ENCODE measurements at places on chromosomes 7 and 10.

DNA sequence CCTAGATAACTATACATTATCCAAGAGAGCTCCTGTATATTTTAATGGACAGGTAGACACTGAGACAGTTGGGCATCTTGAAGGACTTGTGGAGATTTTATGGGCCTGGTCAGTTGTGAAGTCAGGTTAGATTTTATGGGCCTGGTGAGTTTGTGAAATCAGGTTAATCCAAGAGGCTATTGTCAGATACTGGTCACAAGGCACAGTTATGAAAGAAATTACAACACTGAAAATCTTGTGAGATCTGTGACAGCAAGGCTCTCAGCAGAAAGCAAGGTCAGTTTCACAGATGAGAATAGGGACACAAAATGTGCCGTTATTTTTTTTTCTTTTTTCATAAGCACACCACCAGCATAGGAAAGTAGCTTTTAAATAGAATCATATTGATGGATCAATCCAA, 167.6 kb downstream of the VTI1A start:
- no peak overlapping the region for H3K27ac ChIP-seq
- H3K4me3 ChIP-seq, result no peak overlapping the region
- H3K27me3 ChIP-seq, result no peaks in the 10 kb centered on the region
- no peaks in the 10 kb centered on the region for H3K36me3 ChIP-seq
- H3K4me1 ChIP-seq, result no peaks in the 10 kb centered on the region

DNA sequence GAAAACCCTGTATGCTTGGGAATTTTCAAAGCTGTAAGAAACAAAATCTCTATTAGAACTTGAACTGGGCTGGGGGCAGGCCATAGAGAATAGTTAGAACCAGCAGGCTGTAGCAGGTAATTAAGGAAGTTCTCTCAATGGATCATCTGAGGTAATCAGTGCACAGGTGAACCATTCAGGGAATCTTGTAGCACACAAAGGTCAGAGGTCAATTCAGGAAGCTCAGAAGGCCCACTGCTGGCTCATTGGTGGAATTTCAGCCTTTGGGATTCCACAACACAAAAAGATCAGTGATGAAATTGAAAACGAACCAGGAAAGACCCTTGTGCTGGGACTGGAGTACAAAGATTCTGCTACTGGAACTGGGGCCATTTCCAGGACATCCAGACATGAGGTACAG, 82.0 kb downstream of the TMEM168 start:
- DNase-seq, result no peak
- H3K36me3 ChIP-seq, result no peaks in the 10 kb centered on the region
- H3K4me3 ChIP-seq, result no peak overlapping the region
- no peaks in the 10 kb centered on the region for H3K4me1 ChIP-seq
- peaks cover 2% of the 10 kb centered on the region for H3K27me3 ChIP-seq

- H3K27me3 ChIP-seq, result no peaks in the 10 kb centered on the region
- peak; percentile 37 for DNase-seq
- peaks cover 4% of the 10 kb centered on the region for H3K4me1 ChIP-seq
- no peaks in the 10 kb centered on the region for H3K36me3 ChIP-seq
Observed at GRCh38 chr7:47326220-47326619, 255.7 kb downstream of the TNS3 start.

GRCh38 chr7:109101332-109101731, 531.7 kb downstream of the DNAJB9 start:
- DNase-seq, result no peak
- no peak overlapping the region for H3K4me3 ChIP-seq
- H3K27me3 ChIP-seq, result no peaks in the 10 kb centered on the region
- H3K27ac ChIP-seq, result no peak overlapping the region

DNA sequence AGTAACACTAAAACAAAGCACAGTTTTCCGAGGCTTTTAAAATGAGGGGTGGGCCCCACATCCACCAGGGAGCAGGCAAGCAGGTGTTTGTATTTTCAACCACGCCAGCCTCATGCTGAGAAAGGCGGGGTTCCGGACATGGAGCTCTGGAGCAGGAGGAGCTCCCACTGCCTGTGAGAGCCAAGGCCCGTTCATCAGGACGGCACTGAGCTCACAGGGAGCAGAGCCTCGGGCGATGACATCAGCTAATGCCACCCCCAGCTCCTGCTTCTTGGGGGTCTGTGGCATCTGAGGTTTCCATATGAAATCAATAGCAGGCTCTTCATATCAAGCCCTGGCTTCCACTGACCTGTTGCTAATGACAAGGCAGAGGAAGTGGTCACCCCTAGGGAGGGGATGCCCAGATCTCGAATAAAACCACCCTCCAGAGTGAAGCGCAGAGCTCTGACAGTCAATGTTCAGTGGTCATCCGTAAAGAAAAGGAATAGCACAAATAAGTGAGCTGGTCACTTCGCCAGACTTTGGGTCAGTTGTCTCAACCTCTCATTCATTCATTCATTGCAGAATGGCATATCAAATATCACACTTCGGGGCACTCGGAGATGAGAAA, 89.1 kb downstream of the TNS3 start:
- no peaks in the 10 kb centered on the region for H3K4me1 ChIP-seq
- H3K4me3 ChIP-seq, result no peak overlapping the region
- no peak overlapping the region for H3K27ac ChIP-seq
- H3K27me3 ChIP-seq, result peaks cover 5% of the 10 kb centered on the region
- no peaks in the 10 kb centered on the region for H3K36me3 ChIP-seq
- no peak for DNase-seq

GRCh38 chr7:38002689-38003088, 82.2 kb downstream of the EPDR1 start:
- H3K4me1 ChIP-seq, result no peaks in the 10 kb centered on the region
- no peak for DNase-seq
- H3K36me3 ChIP-seq, result no peaks in the 10 kb centered on the region
- H3K4me3 ChIP-seq, result no peak overlapping the region

GRCh38 chr10:108905821-108906220, 1017.5 kb downstream of the XPNPEP1 start:
- no peaks in the 10 kb centered on the region for H3K4me1 ChIP-seq
- H3K27me3 ChIP-seq, result no peaks in the 10 kb centered on the region
- no peak overlapping the region for H3K27ac ChIP-seq
- no peak overlapping the region for H3K4me3 ChIP-seq

DNA sequence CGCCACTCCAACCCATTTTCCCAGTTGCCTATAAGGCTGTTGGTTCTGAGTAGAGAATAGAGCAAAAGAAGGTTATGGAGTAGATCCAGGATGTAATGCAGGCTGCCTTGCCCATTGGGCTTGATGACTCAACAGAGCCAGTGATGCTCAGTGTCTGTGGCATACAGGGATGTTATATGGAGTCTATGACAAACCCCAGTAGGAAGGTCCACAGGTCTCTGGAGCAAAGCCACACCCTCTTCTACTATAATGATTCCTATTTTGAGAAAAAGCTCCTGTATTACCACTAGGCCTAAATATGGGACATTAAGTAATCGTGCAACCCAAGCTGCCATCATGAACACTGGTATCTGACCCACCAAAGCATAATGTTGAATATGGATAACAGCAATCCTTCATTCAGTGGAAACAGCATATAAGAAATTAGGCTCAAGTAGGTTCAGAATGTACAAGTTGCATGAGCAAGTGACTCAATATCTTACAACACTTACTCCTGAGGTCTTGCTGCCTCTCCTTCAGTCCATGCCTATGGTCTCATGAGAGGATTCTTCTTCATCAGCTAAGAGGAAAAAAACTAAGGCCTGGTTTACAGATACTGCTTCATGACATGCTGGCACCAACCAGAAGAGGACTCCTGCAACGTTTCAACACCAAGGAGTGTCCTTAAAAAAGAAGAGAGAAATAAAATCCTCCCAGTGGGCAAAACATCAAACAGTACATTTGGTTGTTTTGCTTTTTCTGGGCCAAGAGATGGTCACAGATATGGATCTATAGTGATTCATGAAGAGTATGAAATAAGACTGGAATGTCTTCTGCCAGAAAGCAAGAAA, 14.8 kb upstream of the FHIP2A start:
- H3K27me3 ChIP-seq, result no peaks in the 10 kb centered on the region
- peaks cover 33% of the 10 kb centered on the region for H3K4me1 ChIP-seq
- no peak overlapping the region for H3K4me3 ChIP-seq
- no peak for DNase-seq
- no peak overlapping the region for H3K27ac ChIP-seq
- H3K36me3 ChIP-seq, result peaks cover 6% of the 10 kb centered on the region

DNA sequence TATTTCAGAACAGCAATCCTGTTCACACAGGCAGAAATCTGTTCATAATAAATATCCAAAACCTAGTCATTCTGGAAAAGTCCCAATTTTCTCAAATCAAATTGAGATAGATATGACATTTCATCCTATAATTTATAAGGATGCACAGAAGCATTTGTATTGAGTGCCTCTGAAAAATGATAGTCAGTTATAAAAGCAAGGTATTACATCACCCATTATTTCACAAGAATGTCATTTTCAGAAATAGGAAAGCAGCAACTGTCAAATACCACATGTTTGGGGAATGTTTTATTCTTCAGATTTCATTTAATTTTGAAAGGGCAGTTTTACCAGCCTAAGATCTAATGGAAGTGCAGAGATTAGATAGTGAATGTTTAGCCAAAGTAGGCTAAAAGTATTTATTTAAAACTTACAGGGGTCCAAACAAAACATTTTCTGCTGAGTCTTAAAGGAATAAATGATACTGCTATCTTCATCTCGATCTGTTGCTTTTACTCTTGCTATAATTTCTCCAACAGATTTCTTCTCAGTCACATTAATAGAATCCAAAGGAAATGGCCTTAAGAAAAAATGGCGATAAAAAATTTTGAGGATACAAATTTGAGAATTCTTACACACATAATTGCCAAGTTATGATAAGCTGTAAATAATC, 185.8 kb downstream of the HGF start:
- H3K27me3 ChIP-seq, result no peaks in the 10 kb centered on the region
- DNase-seq, result no peak
- no peaks in the 10 kb centered on the region for H3K36me3 ChIP-seq
- H3K4me1 ChIP-seq, result no peaks in the 10 kb centered on the region

DNA sequence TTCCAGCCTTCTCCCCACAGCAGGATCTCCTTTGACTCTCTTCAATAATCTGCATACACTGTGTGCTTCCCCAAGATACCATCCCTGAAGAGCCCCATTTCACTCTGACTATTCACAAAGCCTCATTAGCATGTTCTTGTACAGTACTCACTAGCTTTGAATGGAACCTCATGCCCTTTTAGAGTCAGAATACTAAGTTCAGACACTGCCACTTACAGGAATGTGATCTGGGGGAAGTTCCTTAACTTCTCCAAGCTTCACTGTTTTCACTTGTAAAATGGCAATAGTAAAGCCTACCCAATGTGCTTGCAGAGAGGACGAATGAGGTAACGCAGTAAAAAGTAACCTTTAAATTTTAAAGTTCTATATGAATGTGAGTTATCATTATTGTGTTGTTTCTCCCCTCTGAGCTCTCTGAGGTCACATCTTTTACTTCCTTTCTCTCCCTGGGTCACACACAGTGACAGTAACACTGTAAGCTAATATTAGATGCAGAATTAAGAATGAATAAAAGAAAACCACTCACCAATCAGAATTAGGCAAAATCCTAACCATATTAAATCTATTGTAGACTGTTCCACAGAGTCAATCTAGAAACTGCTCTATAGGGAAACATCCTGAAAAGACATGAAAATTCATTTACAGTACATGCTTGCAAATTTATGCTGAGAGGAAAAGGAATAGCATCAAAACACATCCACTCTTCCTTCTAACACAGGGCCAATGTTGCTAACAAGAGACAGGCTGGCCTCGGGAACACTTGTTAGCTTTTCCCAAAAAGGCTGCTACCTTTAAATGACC, 64.2 kb upstream of the IL6 start:
- H3K27ac ChIP-seq, result peak overlapping the region; percentile 28
- DNase-seq, result no peak
- H3K4me3 ChIP-seq, result no peak overlapping the region
- H3K36me3 ChIP-seq, result peaks cover 4% of the 10 kb centered on the region
- peaks cover 55% of the 10 kb centered on the region for H3K4me1 ChIP-seq

DNA sequence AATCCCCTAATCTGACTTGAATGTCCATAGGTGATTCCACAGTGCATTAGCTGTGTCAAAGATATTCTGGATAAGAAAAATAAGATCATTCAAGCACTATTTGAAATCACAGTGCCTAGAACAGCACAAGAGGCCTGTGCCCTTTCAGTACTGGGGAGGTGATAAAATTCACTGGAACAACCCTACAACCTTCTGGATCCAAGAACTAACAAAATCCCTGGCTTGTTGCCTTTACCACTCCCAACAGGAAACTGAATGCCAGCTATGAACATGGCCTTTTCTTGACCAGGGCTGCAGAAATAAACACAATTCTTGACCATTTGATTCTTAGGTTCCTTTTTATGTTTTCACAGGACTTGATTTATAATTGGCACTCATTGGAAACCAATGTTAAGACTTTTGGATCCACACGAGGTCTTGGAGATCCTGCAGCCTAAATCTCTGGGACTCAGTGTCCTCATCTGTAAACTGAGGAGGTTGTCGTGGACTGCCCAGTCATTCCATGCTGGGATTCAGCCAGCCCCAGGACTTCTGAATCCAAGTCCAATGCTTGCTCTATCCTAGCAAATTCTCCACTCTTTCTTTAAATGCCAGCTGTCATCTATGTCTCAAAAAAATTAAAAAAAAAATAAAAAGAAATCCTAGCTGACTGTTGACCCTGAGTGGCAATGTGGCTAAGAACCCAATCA, 624.7 kb downstream of the KCNMA1 start:
- no peaks in the 10 kb centered on the region for H3K36me3 ChIP-seq
- no peak overlapping the region for H3K4me3 ChIP-seq
- no peaks in the 10 kb centered on the region for H3K4me1 ChIP-seq
- no peaks in the 10 kb centered on the region for H3K27me3 ChIP-seq
- no peak overlapping the region for H3K27ac ChIP-seq

- DNase-seq, result no peak
- no peaks in the 10 kb centered on the region for H3K36me3 ChIP-seq
- no peak overlapping the region for H3K4me3 ChIP-seq
- H3K27me3 ChIP-seq, result no peaks in the 10 kb centered on the region
- H3K4me1 ChIP-seq, result no peaks in the 10 kb centered on the region
Observed at GRCh38 chr7:73904219-73905137, 43.5 kb downstream of the TMEM270 start.

- H3K27ac ChIP-seq, result no peak overlapping the region
- no peaks in the 10 kb centered on the region for H3K27me3 ChIP-seq
- DNase-seq, result no peak
- no peaks in the 10 kb centered on the region for H3K36me3 ChIP-seq
- H3K4me3 ChIP-seq, result no peak overlapping the region
Observed at GRCh38 chr7:151699147-151699927, 177.6 kb downstream of the PRKAG2 start.

GRCh38 chr7:77587272-77587671, 50.2 kb downstream of the PTPN12 start:
- no peaks in the 10 kb centered on the region for H3K27me3 ChIP-seq
- H3K4me1 ChIP-seq, result no peaks in the 10 kb centered on the region
- no peak overlapping the region for H3K4me3 ChIP-seq
- H3K27ac ChIP-seq, result no peak overlapping the region
- no peaks in the 10 kb centered on the region for H3K36me3 ChIP-seq

DNA sequence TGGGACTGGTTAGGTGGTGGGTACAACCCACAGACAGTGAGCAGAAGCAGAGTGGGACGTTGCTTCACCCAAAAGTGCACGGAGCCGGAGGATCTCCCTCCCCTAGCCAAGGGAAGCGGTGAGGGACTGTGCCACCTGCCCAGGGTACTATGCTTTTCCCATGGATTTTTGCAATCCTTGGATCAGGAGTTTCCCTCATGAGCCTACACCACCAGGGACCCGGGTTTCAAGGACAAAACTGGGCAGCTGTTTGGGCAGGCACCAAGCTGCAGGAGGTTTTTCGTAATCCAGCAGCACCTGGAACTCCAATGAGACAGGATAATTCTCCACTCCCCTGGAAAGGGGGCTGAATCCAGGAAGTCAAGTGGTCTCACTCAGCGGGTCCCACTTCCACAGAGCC, 209.1 kb upstream of the CXCL12 start:
- H3K4me1 ChIP-seq, result no peaks in the 10 kb centered on the region
- no peak overlapping the region for H3K27ac ChIP-seq
- no peaks in the 10 kb centered on the region for H3K36me3 ChIP-seq
- H3K4me3 ChIP-seq, result no peak overlapping the region

GRCh38 chr10:71542478-71542877, 145.8 kb downstream of the CDH23 start:
- no peaks in the 10 kb centered on the region for H3K27me3 ChIP-seq
- H3K4me1 ChIP-seq, result no peaks in the 10 kb centered on the region
- H3K27ac ChIP-seq, result no peak overlapping the region
- H3K36me3 ChIP-seq, result no peaks in the 10 kb centered on the region

Measured in T-helper 2 cell treated with Interferon-gamma antibody and Interleukin-4, amounts not matched to agents 5 μg/mL and 100 μg/mL, for 36 hours (primary cell).